ENCODE measurements at places on chromosomes 7 and 10. TPM values are rescaled to one million over a fixed set of nuclear protein-coding genes. Genes with fewer than 3 reads are reported as not detected.

The SLC26A3 gene
- total RNA-seq, result not detected

DNA sequence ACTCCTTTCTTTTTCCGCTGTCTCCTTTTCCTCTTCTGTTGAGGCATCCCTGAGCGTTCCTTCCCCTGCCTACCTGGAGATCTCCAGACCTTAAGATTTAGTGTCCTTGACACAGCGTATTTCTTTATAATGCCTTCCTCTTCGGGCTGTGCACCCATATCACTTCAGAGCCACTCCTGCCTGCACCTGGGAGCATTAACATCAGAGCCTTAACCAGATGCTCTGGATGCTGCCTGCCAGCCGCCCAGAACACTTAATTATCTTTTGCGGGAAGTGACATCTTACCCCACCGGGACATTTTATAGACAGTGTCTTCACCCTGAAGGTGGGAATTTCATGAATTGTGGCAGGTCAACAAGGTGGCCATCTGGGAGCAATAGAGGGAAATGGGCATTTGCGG is 24.2 kb downstream of the UBTD1 start:
- no peak for DNase-seq

- no peak for DNase-seq
Measured at GRCh38 chr7:42833411-42833810, 78.5 kb downstream of the C7orf25 start.

The NRG3 gene
- total RNA-seq, result 0.62 TPM

The CYP26C1 gene
- total RNA-seq, result 0.26 TPM

GRCh38 chr7:613442-614140 is 93.9 kb upstream of the PDGFA start:
- peak; percentile 72 for DNase-seq

DNA sequence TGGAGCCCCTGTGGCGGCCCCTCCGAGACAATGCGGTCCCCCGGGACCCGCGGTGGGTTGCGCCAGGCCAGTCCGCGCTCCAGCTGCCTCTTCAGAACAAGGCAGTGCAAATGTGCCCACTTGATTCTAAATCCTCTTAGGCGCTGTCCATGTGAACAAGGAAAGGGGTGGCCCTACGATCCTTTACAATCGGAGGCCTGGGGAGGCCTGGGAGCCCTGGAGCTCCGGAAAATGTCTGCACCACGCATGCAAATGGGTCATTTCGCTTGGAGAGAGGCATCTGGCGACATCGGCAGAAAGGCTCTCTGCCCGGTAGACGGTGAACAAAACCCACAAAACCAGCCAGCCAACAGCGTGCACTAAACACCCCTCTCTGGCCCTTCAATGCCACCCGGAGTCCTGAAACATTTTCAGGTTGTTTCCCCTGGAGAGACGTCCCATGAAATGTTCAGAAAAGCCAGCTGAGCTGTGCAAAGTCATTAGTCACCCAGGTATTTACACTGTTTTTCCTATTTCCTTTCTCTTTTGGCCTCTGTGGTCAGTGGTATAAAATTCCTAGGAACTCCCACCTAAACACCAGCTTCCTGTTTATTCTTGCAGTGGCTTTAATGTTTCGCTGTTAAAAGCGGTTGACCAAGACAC is 102.8 kb upstream of the ZNF438 start:
- DNase-seq, result no peak

The PRSS37 gene
- total RNA-seq, result not detected

DNA sequence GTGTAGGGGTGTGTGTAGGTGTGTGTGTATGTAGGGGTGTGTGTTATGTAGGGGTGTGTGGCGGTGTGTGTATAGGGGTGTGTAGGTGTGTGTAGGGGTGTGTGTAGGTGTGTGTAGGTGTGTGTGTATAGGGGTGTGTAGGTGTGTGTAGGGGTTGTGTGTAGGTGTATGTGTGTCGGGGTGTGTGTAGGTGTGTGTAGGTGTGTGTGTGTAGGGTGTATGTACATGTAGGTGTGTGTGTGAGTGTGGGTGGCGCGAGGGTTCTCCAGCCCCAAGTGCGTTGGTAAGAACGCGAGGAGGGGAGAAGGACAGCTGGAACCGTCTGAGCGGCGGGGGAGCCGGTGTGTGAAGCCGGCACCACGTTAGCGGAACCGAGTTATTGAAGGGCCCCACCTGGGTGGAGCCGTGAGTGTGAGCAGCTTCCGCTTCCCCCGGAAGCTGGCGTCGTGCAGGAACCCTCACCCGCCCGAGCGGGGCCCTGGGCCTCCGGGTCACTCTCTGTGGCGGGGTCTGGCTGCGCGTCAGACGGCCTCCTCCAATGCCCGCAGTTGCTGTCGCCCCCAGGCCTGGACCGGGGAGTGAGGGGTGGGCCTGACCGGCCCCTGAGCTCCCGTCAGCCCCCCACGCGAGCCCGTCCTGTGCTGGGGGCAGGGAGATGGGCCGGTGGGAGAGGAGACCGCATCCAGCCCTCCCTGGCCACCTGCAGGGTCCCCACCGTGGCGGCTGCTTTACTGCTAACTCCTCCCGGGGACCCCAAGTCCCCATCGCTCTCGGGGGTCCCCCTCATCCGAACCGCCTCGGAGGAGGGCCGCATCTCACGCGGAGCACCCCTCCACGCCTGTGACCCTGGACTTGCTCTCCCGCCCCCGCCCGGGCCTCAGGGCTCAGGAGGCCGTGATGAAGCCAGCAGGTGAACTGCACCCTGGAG is 49.6 kb upstream of the PSMG3 start:
- peak; percentile 62 for DNase-seq

DNA sequence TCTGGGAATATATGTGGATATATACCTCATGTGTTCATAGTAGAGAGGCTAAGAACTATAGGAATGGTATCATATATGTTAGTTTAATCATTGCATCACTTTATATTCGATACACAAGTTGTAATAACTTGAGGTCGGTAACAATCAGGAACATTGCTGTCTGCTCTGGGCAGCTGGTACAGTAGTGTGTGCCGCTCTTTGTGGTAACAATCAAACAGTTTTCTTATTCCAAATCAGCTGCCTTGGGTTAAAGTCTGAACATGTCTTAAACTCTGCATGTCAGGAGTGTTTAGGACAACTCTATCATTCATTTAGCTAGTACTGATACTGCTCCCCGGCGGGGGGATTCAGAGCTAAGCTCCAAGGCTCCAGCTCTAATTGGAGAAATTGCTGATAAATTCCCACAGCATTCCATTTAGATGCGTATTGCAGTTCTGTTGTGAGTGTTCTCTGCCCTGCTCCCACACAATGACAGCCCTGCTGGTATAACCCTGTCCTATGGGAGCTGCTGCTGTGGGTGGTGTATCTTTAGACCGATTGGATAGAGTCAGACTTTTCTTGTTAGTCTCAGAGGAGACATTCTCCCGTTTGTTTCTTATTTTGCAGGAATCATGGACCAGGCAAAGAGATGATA is 707.5 kb upstream of the FZD8 start:
- no peak for DNase-seq

- no peak for DNase-seq
Measured at GRCh38 chr10:33982995-33983394, 648.5 kb upstream of the NRP1 start.

DNA sequence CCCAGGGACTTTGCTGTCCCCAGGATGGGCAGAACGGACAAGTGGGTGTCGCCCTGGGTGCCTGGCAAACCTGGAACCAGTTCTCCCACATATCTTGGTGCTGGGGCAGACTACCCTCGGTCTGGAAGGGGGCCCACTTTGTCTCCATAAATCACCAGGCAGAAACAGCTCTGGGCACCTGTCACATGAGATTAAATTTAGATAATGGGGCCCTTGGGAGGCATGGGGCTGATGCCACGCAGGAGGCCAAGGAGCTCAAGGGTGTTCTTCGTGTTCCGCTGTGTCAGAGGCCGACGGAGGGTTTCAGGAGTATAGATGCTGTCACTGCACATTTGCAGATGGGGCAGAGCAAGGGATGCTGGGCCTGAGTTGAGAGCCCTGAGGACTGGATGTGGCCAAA is 72.7 kb downstream of the TMEM130 start:
- no peak for DNase-seq

- DNase-seq, result no peak
Measured at GRCh38 chr10:103765981-103766380, 89.4 kb downstream of the SH3PXD2A start.

- DNase-seq, result no peak
Measured at GRCh38 chr10:128440513-128441160, 314.4 kb upstream of the MKI67 start.

GRCh38 chr7:54664235-54665228 is 94.5 kb downstream of the SEC61G start:
- peak; percentile 94 for DNase-seq

- no peak for DNase-seq
Measured at GRCh38 chr7:141696348-141696747, 5.6 kb downstream of the DENND11 start.

The CPN1 gene
- not detected for total RNA-seq

GRCh38 chr10:78401624-78402367 is 368.1 kb downstream of the RPS24 start:
- DNase-seq, result peak; percentile 59

- no peak for DNase-seq
Measured at GRCh38 chr10:122643931-122644534, 55.6 kb downstream of the C10orf120 start.

DNA sequence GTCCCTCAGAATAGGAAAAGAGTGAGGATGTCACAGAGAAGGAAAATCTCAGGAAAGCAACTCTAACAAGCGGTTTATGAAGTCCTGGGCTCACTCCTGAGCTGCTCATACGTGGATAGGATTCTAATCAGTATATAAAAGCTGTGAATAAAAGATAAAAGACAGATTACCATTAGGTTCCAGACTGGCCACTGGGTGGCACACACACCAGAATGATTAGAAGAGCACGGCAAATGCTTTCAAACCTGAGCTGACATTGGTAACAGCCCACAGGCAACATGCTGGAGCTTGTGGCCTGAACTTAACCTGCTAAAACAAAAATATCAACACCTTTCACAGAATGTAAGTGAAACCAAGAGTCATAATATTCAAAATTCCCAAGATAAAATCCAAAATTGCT is 370.8 kb downstream of the GRID1 start:
- DNase-seq, result peak; percentile 41

- peak; percentile 47 for DNase-seq
Measured at GRCh38 chr10:28810057-28810870, 132.9 kb downstream of the BAMBI start.

DNA sequence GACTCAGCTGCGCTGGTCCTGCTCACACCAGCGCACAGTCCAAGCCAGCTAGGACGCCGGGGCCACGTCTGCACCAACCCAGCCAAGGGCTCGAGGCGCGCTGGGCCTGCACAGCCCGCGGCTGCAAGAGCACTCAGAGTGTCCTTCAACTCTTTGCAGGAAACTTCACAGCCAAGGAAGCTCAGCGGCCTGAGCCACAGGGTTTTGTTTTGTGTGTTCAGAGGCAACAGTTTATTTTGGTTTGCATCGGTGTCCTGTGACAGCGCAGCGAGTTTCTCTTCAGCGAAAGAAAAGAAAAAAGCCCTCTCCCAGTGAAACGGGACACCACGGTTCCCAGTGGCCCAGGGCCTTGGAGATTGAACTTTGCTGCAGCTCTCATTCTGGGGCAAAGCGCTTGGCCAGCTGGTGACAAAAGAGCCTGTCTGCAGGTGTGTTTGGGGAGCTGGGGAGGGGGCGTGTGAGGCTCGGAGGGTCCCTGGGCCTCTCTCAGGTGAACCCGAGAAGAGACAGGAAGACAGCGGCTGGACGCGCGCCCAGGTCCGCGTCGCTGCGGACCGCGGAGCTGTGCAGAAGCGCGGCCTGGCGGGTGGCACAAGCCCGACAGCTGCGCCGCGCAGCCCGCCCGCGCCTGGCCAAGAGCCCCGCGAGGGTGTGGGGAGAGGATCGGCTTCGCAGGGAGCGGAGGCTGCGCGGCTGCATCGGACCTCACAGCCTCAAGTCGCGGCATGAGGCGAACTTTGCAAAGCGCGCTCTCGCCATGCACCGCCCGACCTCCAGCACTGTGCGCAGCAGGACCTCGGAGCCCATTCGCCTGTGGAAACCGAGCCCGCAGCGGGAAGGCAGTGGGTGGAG is 922 bp downstream of the CXCL12 start:
- DNase-seq, result peak; percentile 72

The FEZF1 gene
- 2.1 TPM for total RNA-seq

The CFAP46 gene
- total RNA-seq, result 0.70 TPM

DNA sequence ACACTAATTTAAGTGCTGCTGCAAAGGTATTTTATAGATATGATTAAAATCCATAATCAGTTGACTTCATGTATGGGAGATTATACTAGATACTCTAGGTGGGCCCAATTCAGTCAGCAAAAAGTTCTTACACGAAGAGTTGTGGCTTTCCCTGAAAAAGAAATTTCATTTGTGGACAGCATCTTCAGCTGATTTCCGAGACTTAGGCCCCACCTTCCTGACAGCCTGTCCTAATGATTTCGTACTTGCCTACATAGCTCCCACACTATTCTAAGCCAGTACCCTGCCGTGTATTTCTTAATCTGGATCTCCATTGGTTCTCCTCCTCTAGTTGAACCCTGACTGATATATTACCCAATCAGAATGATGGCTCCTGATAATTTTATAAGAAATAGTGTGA is 297.9 kb downstream of the EXOC4 start:
- DNase-seq, result no peak

- peak; percentile 74 for DNase-seq
Measured at GRCh38 chr10:77311186-77311585, 326.4 kb downstream of the KCNMA1 start.

The SLC18A3 gene
- total RNA-seq, result not detected

DNA sequence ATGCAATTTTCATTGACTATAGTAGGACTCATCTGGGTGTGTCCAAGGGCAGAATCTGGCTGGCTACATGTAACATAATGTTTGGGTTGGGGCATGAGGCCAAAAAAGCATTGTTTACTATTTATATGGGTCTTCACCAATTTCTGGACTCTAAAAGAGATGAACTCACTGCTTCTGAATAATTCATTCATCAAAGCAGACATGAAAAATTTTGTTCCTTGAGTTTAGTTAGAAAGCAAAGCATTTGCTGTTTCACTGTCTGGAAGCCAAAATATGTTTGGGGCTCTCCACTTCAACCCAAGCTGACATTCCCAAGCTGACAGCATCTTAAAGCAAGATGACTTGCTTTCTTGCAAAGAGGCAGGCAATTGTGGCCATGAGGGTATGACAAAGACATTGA is 670.6 kb downstream of the SUGCT start:
- DNase-seq, result no peak

DNA sequence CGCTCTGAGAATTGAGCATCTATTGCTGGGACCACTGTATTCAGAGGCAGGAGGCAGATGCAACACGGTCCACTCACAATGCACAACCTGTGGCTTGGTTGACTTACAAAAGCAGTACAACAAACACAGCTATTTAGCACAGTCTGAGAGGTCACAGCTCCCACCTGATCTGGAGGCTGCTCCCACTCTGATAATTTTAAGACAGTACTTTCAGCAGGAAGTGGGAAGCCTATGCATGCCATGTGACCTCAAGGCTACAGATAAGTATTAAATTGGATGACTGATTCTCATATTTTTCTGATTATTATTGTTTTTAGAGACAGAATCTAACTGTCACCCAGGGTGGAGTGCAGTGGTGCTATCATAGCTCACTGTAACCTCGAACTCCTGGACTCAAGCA is 659.3 kb downstream of the PARD3 start:
- no peak for DNase-seq

GRCh38 chr7:1210321-1210978 is 22.2 kb upstream of the UNCX start:
- DNase-seq, result no peak

The ZPBP gene
- total RNA-seq, result not detected

All from H7 (cell line).